ENCODE measurements at places on chromosomes 4 and X.

DNA sequence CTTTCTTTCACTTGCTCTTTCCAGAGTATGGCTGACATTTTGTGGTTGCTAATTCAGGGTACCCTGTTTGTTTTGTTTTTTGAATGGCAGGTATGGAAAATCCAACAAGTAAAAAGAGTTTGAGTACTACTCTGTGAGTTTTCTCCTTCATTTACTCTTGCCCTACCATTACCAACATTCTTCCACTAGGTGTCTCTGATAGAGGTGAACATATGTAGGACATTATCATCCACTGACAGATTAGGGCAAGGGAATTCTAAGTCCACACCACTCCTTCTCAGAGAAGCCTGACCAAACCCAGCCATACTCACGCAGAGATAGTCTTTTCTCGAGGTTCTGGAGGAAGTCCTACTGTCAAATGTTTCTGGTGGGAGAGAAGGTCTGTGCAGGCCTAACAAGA, 36.7 kb upstream of the HDAC8 start:
- DNase-seq: no peak

DNA sequence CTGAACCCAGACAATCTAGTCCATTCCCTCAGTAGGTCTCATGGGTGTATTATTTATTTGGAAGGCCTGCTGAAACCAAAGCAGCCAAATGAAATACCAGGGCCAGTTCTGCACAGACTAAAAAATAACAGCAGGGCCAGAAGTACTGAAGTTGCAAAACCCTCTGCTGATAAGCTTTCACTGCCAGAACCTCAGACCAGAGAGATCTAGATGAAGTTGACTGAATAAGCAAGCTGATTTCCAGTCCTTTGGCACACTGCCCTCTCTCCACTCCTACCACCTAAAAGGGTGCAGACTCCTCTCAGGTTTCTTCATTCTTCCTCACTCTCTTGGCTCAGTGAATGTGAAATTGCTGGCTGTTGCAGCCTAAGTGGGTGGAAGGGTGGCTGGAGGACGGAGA, 276.7 kb upstream of the KLF3 start:
- DNase-seq: no peak

- no peak for DNase-seq
Observed at GRCh38 chr4:6141554-6141953, 58.8 kb downstream of the JAKMIP1 start.

GRCh38 chr4:8419222-8420041, 21.1 kb downstream of the ACOX3 start:
- no peak for DNase-seq

DNA sequence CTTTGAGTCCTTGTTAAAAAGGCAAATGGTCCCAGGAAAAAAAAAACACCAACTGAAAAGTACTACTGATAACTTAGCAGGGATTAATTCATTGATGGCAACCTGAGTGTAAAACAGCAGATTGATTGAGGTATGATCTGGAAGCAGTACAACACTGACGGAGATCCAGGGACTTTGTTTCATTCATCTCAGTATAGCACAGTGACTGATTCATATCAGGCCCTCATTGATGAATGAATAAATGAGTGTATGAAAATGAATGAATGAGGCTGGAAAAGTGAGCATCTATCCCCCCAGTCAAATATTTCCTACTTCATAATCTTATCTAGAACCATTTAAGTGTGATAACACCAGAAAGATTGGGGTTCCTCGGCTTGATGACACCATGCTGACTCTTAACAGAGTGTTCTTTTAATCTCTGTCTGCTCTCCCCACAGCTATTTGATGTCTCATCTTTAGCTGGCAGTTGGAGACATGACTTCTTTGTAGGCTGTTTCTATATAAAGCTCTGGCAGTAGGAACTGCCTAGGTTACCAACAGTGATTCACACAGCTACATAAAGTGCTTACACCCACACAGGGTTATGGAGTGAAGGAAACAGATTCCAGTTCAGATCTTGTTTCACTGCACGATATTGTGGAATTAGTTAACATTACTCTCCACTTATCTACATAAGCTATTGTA, 18.6 kb upstream of the RNF128 start:
- no peak for DNase-seq

- no peak for DNase-seq
Observed at GRCh38 chrX:126338916-126339315, 172.8 kb upstream of the DCAF12L2 start.

DNA sequence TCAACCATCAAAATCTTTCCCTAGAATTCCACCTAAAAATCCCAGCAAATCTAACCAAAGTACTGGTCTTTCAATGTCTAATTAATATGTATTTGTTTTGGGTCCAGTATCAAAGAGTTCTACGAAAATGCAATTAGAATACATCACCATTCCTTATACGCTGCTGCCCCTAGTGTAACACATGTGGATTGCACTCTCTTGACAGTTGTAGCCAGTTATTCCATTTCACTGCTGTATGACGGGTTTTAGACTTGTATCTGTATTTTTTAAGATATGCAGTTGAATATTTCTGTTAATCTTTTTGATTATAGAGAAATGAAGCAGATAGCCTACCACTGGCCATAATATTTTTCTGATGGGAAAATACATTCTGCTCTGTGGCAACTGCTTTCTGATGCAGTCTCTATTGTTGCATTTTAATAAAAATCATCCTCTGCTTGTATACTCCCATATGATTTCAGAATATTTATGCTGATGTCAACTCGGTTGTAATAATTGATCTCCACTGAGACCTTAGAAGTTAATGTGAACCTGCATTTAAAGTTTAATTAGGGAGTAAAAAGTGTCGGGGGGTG, 17.1 kb upstream of the PAGE2B start:
- DNase-seq: no peak

- no peak for DNase-seq
Observed at GRCh38 chr4:19416146-19416545, 835.6 kb upstream of the SLIT2 start.

GRCh38 chrX:40806513-40807220, 71.3 kb upstream of the MED14 start:
- no peak for DNase-seq

DNA sequence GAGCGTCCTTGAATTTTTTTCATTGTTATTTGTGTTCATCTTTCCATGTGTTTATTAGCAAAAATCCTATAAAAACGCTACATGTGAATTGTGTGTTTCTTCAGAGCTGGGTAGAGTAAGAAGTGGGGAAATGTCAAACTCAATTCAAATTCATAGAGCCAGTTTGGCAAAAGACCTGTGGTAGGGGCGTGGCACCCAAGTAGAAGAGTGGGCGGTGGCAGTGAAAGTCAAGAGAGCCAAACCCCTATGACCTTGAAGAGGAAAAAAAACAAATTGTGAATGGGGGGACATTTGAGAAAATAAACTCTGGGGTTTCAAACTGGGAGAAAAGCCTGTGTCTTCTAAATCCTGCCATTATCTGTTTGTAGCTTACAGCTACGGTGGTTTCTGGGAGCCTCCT, 4.4 kb upstream of the FOXO4 start:
- no peak for DNase-seq

DNA sequence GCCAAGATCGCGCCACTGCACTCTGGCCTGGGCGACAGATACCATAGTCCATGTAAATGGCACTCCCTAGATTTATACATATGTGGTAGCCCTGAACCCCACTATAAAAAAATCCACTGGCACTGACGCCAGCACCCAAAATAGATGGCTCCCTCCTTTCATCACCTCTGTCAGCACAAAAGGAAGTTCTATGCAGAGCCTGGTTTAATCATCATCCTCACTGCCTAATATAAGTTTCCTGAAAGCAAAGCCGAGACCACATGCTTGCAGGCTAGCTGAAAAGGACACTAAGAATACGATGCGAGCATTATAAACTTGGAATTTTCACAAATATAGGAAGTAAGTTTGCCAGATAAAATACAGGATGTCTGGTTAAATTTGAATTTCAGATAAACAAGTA, 27.5 kb upstream of the DOCK11 start:
- DNase-seq: no peak

GRCh38 chrX:38437093-38437492, 84.7 kb downstream of the OTC start:
- DNase-seq: no peak

DNA sequence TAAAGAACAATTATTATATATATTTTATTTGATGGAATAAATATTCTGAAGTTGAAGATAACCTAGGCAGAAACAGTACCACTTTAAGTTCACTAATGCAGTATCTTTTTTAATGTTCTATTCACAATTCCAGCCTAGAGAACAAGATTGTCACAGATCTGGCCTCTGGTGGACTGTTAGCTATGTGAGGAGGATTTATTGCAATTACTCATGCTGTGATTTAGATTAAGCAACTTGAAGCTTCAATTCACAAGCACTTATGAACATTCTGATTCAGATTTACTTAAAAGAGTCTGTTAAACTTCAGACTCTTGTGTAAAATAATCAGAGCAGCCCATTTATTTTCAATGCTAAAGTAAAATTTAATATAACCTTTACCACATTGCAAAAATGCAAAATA, 1489.8 kb downstream of the STIM2 start:
- DNase-seq: no peak

GRCh38 chr4:159017323-159018026, 85.4 kb upstream of the RAPGEF2 start:
- no peak for DNase-seq

DNA sequence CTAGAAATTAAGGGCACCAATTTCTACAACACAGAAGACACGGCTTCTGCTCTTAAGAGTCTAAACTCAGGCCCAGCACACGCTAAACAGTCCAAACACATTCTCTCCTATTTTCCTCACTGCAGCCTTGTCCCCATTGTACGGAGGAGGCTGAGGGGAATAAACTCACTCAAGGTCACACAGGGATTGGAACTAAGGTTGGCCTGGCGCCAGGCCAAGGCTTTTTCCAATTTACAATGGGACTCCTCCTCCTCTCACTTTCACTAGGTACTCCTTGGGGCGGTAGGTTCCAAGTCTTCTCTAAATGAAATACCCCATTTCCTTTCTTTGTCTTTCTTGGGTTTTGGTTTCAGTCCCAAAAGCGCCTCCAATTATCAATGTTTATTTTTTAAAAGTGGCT, 48.7 kb upstream of the CRMP1 start:
- DNase-seq: no peak

DNA sequence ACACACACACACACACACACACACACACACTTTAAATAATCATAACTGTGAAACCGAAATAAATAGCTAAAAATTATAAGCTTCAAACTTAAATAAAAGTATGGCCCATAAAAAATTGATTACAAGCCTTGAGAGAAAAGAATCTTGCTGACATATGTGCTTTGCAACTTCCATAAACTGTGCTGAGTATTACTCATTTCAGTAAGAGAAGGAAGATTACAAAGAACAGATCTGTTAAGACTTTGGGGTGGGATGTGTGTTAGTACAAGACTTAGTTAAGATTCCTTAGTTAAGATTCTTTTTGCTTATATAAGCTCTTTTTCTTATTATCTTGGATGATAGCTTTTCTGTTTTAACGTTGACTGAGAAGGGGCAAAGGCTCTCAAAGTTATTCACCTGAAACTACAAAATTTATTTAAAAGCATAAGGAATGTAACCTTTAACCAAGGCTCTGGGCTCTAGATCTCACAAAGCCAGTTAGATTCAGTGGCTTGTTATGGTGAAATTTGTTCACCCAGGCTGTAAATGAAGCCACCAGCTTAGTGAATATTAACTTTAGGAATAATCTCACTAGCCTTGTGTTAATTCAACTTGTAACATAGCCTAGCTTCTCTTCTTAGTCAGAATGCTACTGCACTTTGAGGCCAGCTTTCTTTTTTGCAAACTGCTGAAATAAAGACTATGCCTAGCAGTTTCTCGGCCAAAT, 58.2 kb downstream of the ARSJ start:
- no peak for DNase-seq

GRCh38 chrX:12564221-12564620, 227.0 kb upstream of the PRPS2 start:
- no peak for DNase-seq

DNA sequence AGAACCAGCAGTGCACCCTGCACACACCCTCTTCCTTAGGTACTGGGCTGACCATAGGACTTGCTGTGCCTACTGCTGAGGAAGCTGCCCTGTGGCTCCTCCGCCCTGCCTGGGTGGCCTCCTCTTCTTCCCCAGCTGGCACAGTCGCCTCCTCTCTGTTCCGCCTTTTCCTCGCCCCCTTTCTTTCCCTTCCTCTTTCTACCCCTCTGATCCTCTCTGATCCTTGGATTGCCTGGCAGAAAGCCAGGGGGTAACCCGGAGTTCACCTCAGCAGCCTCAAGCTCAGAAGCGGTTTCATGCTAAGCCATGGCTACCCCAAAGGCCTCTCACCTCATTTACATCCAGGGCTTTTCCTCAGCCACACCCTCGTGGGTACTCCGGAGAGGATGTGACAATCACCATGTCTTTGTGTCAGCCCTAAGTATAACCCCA, 136.2 kb downstream of the SMIM20 start:
- no peak for DNase-seq

DNA sequence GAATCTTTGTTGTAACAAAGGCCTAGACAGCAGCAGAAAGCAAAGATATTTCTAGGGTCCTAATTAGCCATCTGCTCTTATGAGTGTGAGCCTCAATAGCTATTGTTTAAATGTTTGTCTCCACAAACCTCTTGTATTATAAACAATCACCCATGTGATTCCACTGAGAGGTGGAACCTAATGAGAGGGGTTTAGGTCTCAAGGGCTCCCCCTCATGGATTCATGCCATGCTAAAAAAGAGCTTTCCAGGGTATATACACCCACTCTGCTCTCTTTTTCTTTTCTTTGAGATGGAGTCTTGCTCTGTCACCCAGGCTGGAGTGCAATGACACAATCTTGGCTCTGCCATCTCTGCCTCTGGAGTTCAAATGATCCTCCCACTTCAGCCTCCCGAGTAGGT, 42.1 kb downstream of the TRIM61 start:
- DNase-seq: no peak

GRCh38 chrX:18674788-18675735, 3.2 kb upstream of the RS1 start:
- DNase-seq: no peak

DNA sequence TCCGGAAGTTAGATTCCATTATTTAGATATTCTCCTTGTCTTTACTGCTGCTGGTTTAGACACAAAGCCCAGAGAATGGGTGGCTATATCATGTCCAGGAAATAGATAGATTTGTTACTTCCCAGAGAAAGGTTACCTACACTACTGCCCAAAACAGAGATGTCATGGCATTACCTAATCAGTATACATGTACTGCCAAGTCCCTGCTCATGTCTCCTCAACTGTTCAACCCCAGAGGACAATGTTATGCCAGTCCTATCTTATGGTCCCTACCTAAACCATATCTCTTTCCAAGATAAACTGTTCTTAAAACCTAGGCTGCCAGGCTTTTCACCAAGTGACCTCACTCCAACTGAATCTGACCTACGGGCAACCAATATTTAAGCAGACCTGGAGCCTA, 209.5 kb upstream of the AR start:
- no peak for DNase-seq

Data from iPS DF 19.7 (cell line).